Activated effector memory CD4-positive, alpha-beta T cell treated with anti-CD3 and anti-CD28 coated beads, Interleukin-2, amount 50 U/mL, for 16 hours (primary cell): ENCODE measurements at places on chromosomes 6 and 20.

- no peak for DNase-seq
Observed at GRCh38 chr6:167770291-167770955, 56.3 kb upstream of the AFDN start.

GRCh38 chr6:2976571-2977085, 5.3 kb upstream of the SERPINB6 start:
- no peak for DNase-seq

DNA sequence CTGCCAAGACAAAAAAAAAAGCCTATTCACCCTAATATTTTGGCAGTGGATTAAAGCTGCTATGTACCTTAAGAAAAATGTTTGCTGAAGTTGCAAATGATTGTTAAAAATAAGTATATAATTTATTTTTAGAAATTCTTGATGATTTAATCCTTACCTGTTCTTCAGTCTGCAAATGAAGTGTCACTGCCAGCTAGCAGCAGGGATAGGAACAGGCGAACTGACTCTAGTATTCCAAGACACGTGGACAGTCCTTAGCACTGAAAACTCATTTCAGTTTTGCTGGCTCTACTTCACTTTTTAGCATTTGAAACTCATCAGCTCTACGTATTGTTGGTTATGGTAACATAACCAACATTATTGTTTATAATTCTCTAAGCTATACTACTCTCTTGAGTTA, 204.4 kb upstream of the ID4 start:
- DNase-seq = no peak

DNA sequence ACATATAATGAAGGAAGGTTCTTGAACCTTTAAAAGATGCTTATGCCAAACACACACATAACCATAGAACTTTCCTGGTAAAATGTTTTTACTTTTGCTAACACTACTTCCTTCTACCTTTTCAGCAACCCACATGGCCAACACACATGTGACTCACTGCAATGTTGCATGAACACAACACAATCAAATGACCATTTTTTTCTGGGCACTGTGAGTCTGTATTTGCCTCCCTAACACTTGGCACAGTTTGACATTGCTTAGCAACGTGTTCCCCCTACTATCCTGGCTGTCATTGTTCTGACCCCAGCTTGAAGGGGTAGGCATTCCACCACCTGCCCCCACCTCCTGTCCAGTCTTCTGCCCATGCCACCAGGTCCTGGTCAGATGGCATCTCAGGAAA, 204.8 kb upstream of the PRND start:
- no peak for DNase-seq

GRCh38 chr20:61806995-61807394, 258.7 kb downstream of the TAF4 start:
- no peak for DNase-seq

- no peak for DNase-seq
Observed at GRCh38 chr6:45707176-45707575, 308.5 kb downstream of the CLIC5 start.

DNA sequence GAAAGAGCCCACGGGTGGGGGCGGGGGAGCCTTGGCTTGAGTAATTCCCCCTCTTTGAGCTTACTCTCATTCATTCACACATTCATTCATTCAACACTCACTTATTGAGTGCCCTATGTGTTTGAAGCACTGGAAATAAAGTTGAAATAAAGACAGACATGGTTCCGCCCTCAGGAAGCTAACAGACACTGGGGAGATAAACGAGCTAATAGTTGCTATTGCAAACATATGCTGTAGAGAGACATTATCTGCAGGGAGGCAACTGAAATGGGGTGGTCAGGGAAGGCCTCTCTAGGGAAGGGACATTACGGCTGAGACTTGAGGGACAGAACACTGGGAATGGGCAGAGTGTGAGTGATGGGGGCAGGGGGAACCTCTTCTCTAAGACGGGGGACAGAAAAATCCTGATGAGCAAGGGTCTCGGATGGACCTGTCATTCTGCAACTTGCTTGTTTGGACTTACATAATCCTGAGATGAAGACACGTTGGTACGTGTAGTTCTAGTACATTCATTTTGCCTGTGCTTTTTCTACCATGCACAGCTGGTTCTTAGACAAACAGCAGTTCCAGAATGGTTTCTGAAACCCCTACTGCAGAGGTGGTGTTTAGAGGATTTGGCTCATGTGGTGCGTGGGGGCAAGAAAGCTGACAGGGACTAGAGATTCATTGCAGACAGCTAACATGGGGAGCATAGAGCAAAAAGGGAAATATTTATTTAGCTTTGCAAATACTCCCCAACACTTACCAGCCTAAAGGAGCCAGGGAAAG, 71.1 kb upstream of the BLCAP start:
- DNase-seq = no peak

DNA sequence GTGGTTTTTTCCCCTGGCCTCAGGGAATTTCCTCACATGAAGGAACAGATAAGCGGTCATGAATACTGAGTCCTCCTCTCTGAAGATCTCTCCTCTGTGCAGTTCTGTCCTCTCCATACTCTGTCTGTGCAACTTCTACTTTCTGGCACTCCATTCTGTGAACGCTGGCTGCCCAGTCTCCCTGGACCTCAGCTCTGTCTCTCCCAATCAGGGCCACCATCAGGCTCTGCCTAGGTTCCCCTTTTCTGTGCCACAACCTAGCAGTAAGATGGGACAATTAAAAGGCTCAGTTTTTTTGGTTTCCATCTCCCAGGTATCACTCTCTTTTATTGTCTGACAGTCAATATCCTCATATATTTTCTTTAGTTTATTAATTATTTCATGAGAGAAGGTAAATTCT, 4.8 kb upstream of the ADGB start:
- DNase-seq = no peak

DNA sequence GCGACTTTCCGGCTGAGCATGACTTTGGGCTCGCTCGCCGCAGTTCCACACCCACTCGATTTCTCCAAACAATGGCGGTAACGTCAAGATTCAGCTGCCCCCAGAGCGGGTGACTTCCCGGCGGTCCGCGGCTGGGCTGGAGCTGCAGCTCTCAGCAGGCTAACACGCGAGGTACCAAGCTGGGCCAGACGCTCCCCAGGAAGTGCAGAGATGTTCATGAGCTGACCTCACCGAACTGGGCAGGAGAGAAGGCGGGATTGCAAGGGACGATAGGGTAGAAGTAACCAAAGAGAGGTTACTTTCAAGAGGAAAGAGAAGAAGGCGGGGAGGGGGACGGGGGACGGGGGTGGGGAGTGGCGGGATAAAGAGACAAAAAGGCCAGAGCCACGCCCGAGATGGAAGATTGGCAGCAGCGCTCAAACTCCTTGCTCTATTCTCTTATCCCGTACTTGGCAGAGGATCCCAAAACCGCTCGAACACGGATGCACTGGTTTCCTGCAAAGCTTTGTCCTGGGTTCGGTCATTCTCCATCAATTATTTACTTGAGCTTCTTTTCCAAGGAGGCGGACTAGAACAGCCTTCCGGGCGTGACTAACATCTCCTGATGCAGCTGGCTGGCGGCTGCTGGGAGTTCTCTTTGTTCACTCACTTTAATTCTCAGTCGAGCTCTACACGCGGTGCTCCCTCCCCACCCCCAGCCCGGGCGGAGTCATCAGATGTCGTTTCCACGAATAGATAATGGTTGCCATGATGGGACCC, at the start of gene MTCL3:
TSS of gene MTCL3 (minus strand) at position 626 of the 759 bp plus-strand sequence.
- peak; percentile 87 for DNase-seq

DNA sequence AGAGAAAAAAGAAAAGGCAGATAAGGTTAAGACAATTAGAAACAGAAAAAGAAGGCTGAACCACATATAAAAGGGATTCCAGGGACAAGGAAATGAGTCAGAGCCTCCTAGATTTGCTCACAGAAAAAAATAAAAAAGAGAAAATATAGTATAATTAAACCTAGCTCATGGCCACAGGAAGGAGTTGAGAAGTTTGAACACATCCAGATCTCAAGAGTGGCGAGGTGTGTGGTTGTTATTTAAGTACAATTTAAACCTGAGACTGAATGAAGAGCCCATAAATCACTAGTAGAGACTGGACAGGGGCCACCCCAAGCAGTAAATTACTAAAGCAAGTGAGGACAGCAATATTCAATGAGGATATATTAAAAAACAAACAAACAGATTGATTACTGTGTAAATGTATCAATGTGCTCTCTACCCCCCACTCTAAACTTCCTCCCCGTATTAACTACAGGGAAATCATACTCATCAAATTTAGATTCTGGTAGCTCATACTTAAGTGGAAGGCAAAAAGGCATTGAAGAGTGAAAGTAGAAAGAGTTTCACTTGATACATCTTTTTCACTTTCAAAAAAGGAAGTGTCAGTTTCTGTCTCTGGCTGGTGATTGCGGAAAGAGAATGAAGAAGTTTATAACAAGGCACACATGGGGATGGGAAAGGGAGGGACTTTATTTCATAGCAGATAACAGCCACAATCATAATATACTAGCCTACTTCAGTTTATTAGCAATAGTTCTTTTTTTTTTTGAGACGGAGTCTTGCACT, 49.3 kb upstream of the SCAF8 start:
- DNase-seq = no peak

GRCh38 chr6:137981758-137982157, 114.7 kb downstream of the TNFAIP3 start:
- DNase-seq = no peak

- DNase-seq = no peak
Observed at GRCh38 chr20:36304786-36305495, 1.2 kb upstream of the DLGAP4 start.

DNA sequence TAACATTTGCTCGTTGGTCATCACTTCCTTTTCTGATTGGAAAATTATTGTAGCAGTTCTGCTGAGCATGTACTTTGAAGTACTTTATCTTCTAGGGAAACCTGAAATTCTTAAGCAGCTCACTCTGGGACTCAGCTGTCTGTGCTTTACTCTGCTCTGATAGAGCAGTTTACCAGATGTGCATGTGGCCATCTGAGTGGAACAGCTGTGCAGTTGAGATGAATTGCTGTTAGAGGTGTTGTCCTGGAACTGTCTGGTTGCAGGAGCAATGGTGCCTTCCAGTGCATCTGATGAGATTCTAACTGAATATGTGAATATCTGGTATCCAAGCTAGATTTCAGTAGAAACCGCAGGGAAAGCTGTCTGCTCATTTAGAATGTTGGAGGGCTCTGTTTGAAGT, 27.2 kb downstream of the PANK2 start:
- no peak for DNase-seq

DNA sequence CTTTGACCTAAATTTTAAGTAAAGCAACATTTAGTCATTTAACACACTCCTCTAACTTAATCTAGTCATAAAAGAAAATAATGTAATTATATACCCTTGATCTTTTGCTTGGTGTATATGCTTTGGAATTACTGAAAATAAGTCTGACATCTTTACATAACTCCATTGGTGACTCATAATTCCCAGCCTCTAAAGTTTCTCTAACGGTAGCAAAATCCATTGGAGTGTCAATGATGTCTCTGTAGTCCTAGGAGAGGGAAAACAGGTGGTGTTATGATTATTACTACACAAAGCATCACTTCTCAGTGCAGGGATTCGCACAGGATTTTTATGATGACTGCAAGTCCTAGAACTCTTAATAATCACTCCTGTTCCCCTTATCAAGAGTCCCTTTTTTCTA, 80.2 kb downstream of the IRAK1BP1 start:
- no peak for DNase-seq

DNA sequence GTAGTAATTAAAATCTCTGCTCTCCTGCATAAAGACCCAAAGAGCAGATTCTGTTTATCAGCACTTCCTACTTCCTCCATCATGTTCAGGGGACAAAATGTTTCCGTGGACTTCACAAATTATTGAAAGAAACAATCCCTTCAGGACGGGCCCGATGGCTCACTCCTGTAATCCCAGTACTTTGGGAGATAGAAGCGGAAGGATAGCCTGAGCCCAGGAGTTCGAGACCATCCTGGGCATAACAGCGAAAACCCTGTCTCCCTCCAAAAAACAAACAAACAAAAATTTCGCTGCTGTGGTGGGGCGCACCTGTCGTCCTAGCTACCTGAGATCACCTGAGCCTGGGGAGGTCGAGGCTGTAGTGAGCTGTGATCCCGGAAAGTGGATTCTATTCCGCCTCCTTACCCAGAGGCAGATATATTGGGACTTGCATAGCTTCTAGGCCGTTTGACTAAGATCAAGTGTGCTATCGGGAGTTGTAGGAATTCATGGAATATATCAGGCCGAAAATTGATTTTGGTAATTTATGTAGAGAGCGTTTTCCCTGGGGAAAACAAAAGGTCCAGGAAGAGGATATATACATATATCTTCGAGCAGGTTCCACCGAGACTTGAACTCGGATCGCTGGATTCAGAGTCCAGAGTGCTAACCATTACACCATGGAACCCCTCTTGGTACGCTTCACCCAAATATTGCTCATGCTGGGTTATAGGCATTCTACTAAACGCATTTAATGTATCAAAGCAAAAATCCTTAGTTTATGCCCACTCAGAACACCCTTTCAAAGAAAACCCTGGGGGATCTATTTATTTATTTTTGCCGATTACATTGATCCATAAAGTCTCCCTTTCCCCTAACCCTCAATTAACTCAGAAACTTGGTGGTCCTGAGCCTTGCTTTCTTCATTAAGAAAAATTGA, 74.5 kb upstream of the ZNF184 start:
- no peak for DNase-seq

DNA sequence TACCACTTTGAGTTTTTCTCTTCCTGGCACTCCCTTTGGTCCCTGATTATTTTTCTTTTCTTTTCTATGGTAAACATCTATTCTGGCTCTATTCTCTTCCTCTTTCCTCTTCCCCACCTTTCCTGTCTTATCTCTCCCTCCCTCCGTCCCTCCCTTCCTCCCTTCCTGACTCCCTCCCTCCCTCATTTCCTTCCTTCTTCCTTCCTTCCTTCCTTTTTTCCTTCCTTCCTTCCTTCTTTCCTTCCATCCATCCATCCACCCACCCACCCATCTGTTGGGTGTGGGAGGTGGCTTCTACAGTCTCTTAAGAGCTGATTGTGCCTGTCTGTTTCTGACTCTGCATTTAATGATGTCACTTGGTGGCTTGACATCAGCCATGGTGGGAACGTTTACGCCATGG, 43.5 kb upstream of the GTSF1L start:
- no peak for DNase-seq

GRCh38 chr6:15026832-15027231, 219.0 kb upstream of the JARID2 start:
- DNase-seq = no peak

DNA sequence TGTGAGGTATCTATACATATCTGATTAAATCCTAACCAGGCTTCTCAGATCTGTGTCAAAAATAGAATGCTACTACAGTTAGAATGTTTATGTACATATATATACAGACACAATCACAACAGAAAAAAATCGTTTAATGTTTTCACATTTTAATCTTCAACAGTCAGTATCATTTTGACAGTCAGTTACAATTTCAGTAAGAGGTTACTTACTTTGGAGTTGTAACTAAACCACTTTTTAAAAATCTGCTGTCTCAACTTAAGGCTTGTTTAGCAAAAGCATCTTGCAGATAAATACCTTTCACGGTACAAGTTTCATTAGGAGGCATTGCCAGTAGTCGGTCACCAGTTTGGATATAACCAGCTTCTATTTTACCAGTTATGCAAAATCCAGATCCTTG, 32.3 kb upstream of the ALDH8A1 start:
- DNase-seq = no peak

DNA sequence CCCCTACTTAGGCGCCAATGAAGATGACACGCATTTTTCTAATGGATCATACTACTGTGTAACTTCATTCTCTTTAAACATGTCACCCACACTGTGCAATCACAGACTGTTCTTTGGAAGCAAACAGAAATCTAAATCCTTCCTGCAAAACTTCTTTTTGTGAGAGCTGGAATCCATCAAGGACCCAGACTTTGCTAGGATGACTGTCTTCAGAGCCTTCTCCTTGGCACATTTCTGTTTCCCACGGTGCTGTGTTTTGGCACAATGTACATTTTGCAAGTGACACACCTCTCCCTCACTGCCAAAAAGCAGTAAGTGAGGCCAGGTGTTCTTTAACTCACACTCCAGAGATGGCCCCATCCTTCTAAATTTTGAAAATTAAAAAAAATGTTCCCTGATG, 21.7 kb upstream of the TAGAP start:
- no peak for DNase-seq
